ENCODE measurements at places on chromosomes 1 and 21. TPM values are rescaled to one million over a fixed set of nuclear protein-coding genes. Genes with fewer than 3 reads are reported as not detected.

FAM110D gene
- 0.02 TPM for polyA plus RNA-seq

MROH9 gene
- polyA plus RNA-seq = not detected

OLFM3 gene
- polyA plus RNA-seq = not detected

CLCA1 gene
- not detected for polyA plus RNA-seq

PPFIA4 gene
- polyA plus RNA-seq = 0.12 TPM

LHX8 gene
- polyA plus RNA-seq = not detected

CYP4X1 gene
- polyA plus RNA-seq = 0.06 TPM
